Stimulated activated CD4-positive, alpha-beta T cell treated with anti-CD3 and anti-CD28 coated beads, Interleukin-2, amount 100 ng/mL, for 24 hours (primary cell): ENCODE measurements at places on chromosomes 3 and 15.

DNA sequence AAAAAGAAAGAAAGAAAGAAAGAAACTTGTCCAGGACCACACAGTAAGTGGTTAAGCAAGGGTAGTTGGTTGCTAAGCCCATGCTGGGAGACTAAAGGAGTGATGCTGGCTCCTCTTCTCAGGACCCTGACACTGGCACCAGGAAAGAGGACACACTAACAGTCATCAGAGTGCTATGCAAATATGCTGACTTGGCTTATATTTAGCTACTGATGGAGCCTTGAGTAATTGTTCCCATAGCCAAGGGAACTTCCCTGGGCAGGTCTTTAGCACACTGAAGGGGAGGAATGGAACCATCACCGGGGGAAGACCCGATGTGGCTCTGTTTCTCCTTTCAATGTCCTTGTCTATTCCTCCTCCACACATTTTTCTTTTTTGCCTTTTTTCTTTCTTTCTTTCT is 6.2 kb downstream of the TMEM40 start:
- DNase-seq, result no peak

DNA sequence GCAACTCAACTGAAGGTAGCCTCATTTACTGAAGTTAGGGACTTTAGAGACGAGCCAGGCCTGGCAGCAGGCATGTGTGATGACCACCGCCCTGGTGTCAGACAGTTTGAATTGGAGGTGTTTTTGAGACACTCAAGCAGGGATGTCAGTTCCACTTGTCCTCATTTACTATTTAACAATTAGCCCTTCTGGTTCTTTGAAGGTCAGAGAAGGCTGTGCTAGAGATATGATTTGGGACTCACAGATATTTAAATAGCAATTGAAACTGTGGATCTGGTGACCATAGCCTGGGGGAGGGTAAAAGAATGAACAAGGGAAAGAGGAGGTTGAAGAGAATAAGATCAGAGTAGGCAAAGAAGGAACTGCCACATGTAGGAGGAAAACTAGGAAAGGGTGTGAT is 74.6 kb downstream of the REC114 start:
- no peak for DNase-seq

DNA sequence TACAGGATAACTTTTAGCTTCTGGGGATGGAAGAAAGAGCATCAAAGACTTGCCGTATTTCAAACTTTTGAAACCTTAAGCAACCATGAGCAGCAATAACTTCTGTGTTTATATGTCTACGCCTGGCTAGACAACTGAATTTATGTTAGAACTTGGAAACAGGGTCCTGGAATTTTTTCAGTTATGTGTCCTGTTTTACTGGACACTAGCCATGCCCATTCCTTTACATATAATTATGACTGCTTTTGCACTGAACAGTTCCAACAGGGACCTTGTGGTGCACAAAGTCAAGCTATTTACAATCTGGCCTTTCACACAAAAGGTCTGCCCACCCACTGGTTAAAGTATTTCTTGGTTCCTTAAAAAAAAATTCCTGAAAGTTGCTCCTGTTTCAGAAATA is 37.1 kb downstream of the TJP1 start:
- DNase-seq, result no peak

DNA sequence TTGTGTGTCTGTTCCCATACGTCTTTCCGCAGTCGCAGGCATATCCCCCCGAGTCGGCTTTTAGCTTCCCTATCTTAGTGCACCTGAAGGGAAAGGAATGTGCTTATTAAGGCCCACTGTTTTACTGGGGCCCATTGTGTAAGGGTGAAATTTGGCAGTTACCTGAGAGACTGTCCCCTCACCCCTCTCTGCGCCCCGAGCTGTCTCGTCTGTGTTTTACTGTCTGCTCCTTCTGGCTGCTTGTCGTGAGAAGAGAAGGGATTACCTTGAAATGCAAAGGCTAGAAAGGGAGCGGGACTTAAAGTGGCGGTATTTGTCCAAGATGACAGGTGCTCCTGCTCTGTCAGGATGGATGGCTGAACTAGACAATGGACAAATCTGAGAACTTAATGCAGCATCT is 233.0 kb upstream of the POU1F1 start:
- DNase-seq, result no peak

- DNase-seq, result no peak
Measured at GRCh38 chr3:72407766-72408165, 440.5 kb downstream of the SHQ1 start.

GRCh38 chr3:192026661-192027060 is 565.7 kb downstream of the PYDC2 start:
- no peak for DNase-seq

GRCh38 chr3:188937389-188937788 is 234.4 kb upstream of the TPRG1 start:
- no peak for DNase-seq

DNA sequence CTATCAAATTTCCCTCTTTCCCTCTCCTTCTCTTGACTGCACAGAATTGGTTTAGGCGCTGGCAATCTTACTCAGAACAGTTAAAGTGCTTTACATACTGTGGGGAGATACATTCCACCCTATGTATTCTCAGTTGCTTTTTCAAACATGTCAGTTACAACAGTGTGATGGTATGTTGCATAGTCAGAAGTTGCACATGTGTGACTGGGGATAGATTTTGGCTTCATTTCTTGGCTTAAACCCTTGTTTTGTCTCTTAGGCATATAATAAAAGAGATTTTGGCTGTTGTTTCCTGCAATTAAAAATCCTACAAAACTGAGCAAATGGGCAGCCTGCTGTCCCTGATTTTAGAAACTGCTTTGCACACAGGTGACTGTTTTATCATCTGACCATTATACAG is 86.7 kb downstream of the PIK3R4 start:
- DNase-seq, result no peak

DNA sequence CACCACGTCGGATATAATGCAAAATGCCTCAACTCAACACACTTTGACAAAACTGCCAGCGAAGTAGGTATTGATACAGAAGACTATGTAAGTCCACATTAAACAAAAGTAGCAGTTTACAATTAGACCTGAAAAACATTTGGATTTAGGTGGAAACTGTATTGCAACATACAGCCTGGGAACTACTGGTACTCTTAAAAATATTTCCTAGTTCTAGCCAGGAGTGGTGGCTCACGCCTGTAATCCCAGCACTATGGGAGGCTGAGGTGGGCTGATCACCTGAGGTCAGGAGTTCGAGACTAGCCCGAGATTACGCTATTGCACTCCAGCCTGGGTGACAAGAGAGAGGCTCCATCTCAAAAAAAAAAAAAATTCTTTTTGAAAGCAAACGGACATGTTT is 246.2 kb downstream of the ZBTB20 start:
- no peak for DNase-seq

- no peak for DNase-seq
Measured at GRCh38 chr3:16928386-16929132, 43.8 kb downstream of the PLCL2 start.

- DNase-seq, result no peak
Measured at GRCh38 chr3:37819591-37819990, 42.1 kb upstream of the CTDSPL start.

- DNase-seq, result no peak
Measured at GRCh38 chr15:70241561-70242320, 144.0 kb upstream of the TLE3 start.
